CD14-positive monocyte (primary cell): ENCODE measurements at places on chromosomes 5 and 9. TPM values are rescaled to one million over a fixed set of nuclear protein-coding genes. Genes with fewer than 3 reads are reported as not detected.

The PDGFRB gene
- polyA plus RNA-seq, result 0.04 TPM

The ACOT12 gene
- polyA plus RNA-seq, result not detected

The MLANA gene
- not detected for polyA plus RNA-seq

The DAB2IP gene
- not detected for polyA plus RNA-seq

The STC2 gene
- polyA plus RNA-seq, result not detected

The ABO gene
- polyA plus RNA-seq, result not detected

The HSPA9 gene
- polyA plus RNA-seq, result 67.8 TPM

The FST gene
- 0.11 and 0.23 TPM in 2 replicates for polyA plus RNA-seq

The PTGS1 gene
- 20.5 TPM for polyA plus RNA-seq

The CCT5 gene
- 236 TPM for polyA plus RNA-seq

The INSL4 gene
- polyA plus RNA-seq, result not detected

The CDH18 gene
- polyA plus RNA-seq, result not detected

The ACTBL2 gene
- not detected for polyA plus RNA-seq
